ENCODE measurements at places on chromosomes 7 and 10.
A peak's percentile ranks its signal among the peaks of the same experiment; 100 is the strongest.

- DNase-seq, result no peak
Measured at GRCh38 chr7:143363016-143363937, 764 bp upstream of the FAM131B start.

DNA sequence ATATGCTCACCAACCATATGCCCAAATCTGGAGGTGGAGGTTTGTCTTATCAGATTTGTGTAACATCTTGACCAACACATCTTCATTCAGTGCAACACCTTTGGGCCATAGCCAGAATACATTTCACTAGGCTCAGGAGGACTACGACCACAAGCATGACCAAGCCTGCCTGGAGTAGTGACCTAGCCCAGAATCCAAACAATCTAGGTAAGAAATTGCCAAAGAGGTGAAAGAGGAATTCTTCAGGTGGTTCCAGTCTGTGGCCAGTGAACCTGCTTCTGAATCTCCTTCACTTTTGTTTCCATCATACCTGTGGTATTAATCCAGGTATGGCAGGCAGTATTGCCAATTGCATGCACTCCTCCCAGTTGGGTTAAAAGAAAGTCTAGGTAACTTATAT lies 112.8 kb upstream of the RAB18 start:
- DNase-seq, result no peak

DNA sequence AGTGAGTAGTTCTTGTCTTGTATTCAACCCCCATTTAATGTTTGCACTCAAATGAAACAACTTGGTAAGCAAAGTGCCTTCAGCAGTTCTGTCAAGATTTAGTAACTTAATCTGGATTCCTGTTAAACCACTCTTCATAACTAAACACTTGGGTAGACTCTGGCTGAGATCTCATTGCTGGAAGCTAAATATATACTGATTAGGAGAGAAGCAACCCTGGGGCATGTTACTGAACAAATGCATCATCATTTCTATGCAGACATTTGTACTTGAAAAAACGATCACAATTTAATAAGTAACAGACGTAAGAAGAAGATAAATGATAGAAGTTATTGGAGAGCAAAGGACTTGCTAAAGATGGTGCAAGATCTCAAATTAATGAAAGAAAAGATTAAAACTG lies 308.4 kb upstream of the POM121L12 start:
- no peak for DNase-seq

- DNase-seq, result no peak
Measured at GRCh38 chr7:6248581-6248980, 23.8 kb downstream of the CYTH3 start.

DNA sequence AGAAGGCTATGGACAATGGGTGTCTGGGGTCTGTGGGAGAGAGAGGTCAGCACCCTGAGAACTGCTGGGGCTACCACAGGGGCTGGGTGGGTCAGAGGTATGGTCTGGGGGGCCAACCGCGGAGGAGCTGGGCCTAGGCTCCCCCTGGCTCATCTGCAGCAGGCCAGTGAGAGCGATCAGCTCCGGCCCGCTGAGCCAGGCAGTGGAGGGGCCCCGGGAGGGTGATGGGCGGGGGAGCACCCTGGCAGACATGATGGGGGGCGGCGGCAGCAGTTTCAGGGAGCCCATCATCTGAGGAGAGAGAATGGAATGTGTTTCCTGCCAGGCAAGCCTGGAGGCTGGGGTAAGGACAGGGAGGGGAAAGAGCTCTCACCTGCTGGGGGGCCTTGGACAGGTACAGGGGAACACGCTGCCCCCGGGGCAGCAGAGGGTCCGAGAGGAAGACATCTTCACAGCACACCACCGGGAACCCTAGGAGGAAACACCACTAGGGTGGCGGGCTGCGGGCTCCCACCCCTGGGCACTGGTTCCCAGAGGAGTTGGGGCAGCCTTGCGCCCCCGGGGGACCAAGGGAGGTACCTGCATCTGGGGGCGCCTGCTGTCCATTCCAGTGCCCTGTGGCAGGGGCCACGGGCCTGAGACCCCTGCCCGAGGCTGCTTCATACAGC lies 1.3 kb downstream of the SAP25 start:
- DNase-seq, result no peak

- no peak for DNase-seq
Measured at GRCh38 chr10:84990713-84991112, 662.3 kb downstream of the CCSER2 start.

DNA sequence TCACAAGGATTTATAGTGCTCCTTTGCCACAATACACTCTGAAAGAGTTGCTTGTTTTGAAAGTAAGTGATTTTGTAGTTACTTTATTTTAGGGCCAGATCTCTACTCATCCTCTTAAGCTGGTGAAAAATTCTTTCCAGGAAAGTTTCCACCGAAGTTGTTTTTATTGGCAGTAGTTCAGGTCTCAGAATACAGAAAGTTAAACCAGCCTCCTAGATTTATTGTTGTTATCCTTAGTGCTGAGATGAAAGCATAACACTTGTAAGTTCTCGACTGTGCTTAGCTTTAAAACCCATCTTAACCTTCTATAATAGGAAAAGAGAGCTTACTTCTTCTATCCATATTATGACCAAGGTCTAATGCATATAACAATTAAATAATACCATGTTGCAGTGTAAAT lies 5.5 kb downstream of the AP3M1 start:
- DNase-seq, result no peak

- DNase-seq, result peak; percentile 45
Measured at GRCh38 chr10:119120413-119120867, 16.5 kb downstream of the DENND10 start.

DNA sequence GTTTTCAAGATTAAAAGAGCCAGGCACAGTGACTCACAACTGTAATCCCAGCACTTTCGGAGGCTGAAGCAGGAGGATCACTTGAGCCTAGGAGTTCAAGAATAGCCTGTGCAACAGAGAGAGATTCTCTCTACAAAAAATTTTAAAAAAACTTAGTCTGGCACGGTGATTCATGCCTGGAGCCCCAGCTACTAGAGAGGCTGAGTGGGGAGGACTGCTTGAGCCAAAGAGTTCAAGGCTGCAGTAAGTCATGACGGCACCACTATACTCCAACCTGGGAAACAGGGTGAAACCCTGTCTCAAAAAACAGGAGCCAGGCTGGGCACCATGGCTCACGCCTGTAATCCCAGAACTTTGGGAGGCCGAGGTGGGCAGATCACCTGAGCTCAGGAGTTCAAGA lies 86.6 kb upstream of the KCTD7 start:
- DNase-seq, result no peak

DNA sequence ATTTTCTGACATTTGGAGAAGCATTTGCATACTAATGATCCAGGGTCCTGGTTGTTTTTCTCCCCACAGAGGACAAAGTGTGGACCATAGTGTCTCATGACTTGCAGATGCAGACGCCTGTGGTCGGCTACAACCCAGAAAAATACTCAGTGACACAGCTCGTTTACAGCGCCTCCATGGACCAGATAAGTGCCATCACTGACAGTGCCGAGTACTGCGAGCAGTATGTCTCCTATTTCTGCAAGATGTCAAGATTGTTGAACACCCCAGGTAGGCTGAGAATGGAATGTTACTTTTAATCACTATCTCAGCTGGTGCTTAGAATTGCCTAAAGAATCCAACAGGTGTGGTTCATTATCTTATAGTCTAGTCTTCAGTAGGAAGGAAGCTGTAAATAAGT lies 951.5 kb upstream of the C7orf33 start:
- no peak for DNase-seq

DNA sequence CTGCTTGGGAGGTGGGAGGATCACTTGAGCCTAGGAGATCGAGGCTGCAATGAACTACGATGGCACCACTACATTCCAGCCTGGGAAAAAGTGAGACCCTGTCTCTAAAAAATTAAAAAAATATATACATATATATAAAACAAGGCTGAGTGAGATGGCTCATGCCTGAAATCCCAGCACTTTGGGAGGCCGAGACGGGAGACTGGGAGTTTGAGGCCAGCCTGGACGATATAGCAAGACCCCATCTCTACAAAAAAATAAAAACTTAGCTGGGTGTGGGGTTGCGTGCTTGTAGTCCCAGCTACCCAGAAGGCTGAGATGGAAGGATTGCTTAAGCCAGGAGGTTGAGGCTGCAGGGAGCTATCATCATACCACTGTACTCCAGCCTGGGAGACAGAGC lies 87.6 kb downstream of the CARD11 start:
- DNase-seq, result no peak

DNA sequence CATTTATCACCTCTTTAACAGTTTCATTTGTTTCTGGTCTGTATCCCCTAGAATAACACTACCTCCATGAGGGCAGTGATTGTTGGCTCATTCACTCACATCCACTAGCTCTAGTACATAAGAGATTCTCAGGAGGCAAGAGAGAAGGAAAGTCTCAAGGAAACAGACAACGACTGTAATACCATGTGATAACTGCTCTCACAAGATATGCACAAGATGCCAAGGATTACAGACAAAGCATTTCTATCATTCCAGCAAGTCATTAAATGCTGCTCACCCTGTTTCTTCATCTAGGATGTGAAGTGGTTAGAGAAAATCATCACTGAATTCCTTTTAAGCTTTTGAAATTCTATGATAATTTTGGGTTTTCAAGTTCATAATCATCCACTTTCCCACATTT lies 115.3 kb downstream of the HIBADH start:
- DNase-seq, result no peak

- peak; percentile 52 for DNase-seq
Measured at GRCh38 chr10:43304687-43305333, 37.9 kb upstream of the RASGEF1A start.

DNA sequence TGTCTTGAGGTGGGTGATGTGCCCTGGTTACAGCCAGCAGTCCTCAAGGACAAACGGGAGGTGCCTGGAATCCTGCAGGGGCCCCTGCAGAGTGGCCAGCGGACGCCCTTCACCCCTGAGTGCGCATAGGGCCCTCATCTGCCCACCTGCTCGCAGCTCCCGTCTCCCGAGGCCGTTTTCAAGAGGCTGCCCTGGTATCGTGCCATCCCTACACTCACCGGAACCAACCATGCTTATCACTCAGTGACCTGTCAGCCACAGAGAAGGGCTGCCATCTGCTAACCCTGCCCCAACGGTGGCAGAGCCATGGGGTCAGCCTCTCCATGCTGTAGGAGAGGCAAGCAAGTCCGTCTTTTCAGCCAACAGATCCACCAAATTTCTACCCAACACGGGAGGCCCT lies 122.0 kb downstream of the FAM53B start:
- DNase-seq, result no peak

- no peak for DNase-seq
Measured at GRCh38 chr10:70054902-70055301, 2.3 kb downstream of the MACROH2A2 start.

- no peak for DNase-seq
Measured at GRCh38 chr10:11560076-11560709, 51.3 kb downstream of the USP6NL start.

GRCh38 chr10:116311016-116311415 lies 13.2 kb upstream of the CCDC172 start:
- DNase-seq, result no peak

GRCh38 chr7:106430103-106430502 lies 145.3 kb upstream of the NAMPT start:
- DNase-seq, result no peak

DNA sequence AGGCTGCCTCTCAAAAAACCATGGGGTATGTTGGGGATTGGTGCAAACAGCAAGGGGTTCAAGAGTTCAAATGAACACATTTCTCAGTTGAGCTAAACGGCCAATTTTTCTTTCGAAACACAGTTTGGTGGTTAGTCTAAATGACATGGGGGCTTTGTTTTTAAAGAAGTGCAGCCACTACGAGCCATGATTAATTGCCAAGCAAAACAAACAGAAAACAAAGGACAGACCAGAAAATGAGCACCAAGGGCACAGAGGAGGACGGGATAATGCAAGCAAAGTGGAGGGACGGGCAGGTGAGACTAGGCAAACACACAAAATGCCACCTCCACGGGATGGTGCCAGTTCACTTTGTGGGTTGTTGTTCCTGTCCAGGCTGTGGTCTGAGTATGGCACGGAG lies 64.5 kb upstream of the PDLIM1 start:
- no peak for DNase-seq

- no peak for DNase-seq
Measured at GRCh38 chr7:69619635-69620034, 21.4 kb downstream of the AUTS2 start.

GRCh38 chr10:68553138-68553537 lies 7.0 kb upstream of the TET1 start:
- no peak for DNase-seq

GRCh38 chr10:110221721-110222261 lies 14.4 kb downstream of the MXI1 start:
- DNase-seq, result peak; percentile 82

GRCh38 chr10:11742009-11742778 lies at the start of gene ECHDC3:
TSS of gene ECHDC3 (plus strand) at chr10:11742382. CDS start at chr10:11742577, 195 bp downstream.
- peak; percentile 21 for DNase-seq

GRCh38 chr10:98556061-98556460 lies 109.3 kb upstream of the HPS1 start:
- DNase-seq, result no peak

- no peak for DNase-seq
Measured at GRCh38 chr10:124436191-124436638, 13.6 kb downstream of the NKX1-2 start.

DNA sequence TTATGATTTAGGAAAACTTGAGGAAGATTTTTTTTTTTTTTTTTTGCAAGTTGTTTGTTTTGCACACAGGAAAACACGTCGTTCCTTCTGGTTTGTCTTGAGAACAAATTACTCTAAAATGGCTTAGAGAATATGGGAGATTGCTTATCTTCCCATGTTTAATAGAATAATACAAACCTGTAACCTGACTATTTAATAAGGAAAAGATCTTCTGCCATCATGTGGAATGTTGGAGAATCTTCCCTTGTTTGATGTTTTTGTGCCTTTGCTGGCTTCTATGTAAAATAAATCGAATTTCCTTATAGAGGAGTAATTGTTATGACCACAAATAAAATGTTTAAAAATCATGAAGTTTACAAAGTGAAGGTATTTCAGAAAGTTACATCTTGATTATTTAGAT lies 818.8 kb downstream of the GATA3 start:
- DNase-seq, result no peak

DNA sequence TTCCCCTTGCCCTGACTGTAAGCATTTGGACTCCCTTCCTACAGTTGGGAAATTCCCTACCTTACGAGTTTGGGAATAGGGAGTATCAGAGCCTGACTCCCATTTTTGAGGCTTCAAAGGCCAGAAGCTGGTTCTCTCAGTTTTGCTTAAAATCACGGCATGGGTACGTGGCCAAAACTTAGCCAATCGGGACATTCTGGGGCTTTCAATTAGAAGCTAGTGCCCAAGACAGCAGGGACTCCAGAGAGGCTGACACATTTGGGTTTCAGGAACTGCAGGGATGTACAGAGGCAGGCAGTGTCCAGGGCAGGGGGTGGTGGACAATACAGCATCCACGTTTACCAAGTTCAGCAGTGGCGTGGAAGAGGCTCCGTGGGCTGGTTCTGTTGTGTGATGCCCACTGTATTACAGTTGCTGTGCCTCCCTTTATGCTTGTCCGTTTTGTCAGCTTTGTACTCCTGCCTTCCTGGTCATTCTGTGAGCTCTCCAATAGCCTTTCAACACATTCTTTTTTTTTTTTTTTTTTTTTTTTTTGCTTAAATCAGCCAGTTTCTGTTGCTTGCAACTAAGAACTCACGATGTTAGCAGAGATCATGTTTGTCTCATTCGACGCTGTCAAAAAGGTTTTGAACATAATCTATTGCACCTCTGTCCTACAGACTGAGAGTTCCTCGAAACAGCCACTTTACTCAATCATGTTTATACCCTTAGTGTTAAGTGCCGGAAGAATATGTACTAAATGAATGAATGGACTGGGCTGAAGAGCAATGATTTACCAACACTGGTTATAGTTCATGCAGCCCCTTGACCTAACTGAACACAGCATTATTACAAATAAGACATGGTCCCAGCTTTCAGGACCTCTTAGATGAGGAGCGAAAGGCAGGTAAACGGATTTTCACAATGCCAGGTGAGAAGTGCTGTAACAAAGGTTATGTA lies 1.1 kb downstream of the GGCT start:
- no peak for DNase-seq

Measured in CD4-positive, alpha-beta T cell treated with Interleukin-12 subunit alpha and Interleukin-12 subunit beta, for 1 hour (primary cell).